H7 (cell line): ENCODE measurements at places on chromosomes 6 and 20. TPM values are rescaled to one million over a fixed set of nuclear protein-coding genes. Genes with fewer than 3 reads are reported as not detected.

Gene HLA-B
- 7.3 and 27.3 TPM in 2 replicates for total RNA-seq

Gene SOX12
- 14.7 and 15.7 TPM in 2 replicates for total RNA-seq

Gene SLC17A2
- total RNA-seq, result not detected in 2 replicates

Gene ADGB
- not detected in 2 replicates for total RNA-seq

Gene TINAG
- not detected in 2 replicates for total RNA-seq

- DNase-seq, result no peak
Measured at GRCh38 chr20:63092660-63093215, 86.0 kb upstream of the BHLHE23 start.

- DNase-seq, result peak; percentile 11
Measured at GRCh38 chr20:29878777-29879442, 1378.6 kb upstream of the DEFB115 start.

GRCh38 chr20:34579979-34580940 is 21.7 kb downstream of the MAP1LC3A start:
- no peak for DNase-seq

- no peak for DNase-seq
Measured at GRCh38 chr20:19922716-19923115, 94.4 kb upstream of the NAA20 start.

GRCh38 chr20:62543470-62544302 is 67.9 kb upstream of the GATA5 start:
- no peak for DNase-seq

DNA sequence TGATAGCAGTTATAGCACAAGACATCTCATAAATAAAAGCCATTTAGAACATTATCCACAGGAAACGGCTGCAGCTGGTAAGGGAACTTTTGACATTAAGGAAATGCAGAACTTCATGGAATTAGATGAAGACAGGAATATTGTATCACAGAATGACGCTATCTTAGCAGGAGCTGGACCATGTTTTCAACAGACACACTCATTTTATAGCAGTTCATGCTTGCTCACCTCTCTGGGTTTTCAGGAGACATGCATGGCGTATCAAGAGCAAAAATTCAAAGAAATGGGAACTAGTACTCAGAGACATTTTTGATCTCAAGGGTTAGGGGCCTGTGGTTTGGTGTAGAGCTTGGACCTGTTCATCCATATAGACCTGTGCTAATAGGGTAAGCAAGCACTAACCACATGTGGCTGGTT is 125.0 kb downstream of the FYN start:
- DNase-seq, result no peak

GRCh38 chr6:21200134-21200870 is 393.2 kb upstream of the SOX4 start:
- peak; percentile 29 for DNase-seq

GRCh38 chr6:18243302-18243893 is 20.9 kb downstream of the DEK start:
- no peak for DNase-seq

GRCh38 chr6:26071135-26071534 is 16.1 kb upstream of the HFE start:
- DNase-seq, result no peak
